Stimulated activated naive CD8-positive, alpha-beta T cell treated with anti-CD3 and anti-CD28 coated beads, Interleukin-15, amount 100 ng/mL, for 72 hours (primary cell): ENCODE measurements at places on chromosomes 1 and 21.

DNA sequence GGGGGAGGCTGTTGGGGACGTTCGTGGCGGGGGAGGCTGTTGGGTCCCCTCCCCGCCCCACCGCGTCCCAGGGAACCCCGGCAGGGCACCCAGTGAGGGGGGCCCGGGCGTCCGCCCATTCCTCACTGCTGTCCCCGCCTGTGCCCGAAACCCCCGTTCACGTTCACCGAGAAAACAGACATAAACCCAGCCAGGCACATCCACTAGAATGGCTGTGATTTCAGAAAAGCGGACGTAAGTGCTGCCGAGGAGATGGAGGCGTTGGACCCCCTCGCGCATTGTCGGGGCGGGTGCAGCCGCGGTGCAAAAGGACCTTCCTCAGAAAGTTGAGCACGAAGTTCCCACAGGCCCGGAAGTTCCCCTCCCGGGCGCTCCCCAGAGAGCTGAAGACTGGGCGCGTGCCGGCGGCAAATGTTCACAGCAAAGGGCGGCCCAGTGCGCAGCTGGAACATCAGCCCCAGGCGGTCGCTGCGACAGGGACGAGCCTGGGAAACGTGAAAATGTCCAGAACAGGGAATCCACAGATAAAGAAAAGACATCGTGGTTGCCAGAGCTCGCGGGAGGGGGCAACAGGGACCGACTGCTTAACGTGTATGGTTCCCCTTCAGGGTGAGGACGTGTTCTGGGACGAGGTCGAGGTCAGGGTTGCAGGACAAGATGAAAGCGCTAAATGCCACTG lies 18.5 kb upstream of the SAMD11 start:
- DNase-seq, result no peak

GRCh38 chr1:5640845-5641244 lies 351.4 kb downstream of the NPHP4 start:
- DNase-seq, result no peak

DNA sequence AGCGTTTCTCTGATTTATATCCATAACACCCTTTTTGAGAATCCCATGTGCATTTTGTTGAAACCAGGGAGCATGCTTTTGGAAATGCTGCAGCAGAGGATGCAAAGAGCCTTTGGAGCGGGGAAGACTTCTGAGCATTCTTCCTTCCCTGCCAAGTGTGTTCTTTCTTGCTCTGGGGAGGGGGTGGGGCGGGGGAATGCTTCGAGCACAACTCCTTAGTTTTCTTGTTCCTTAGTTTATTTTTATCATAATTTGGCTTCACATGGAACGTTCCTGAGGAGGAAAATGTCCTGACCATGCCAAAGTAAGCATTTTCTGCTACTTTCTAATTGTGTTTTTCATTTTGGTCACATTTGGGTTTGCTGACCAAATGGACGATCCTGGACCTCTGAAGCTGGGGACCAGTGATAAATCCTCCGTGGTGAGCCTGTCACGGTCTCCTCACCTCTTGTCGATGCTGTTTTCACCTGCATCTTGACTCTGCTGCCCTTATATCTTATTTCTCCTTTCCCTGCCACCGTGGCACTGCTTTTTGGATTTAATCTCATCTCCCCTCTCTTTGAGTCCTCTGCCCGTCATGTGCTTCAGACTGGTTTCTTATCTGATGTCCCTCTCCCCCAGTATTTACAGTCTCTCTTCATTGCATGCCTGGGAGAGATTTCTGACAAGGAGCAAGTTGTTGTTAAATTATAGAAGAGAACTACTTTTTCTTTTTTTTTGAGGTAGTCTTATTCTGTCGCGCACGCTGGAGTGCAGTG lies 2.4 kb downstream of the CTPS1 start:
- DNase-seq, result no peak

DNA sequence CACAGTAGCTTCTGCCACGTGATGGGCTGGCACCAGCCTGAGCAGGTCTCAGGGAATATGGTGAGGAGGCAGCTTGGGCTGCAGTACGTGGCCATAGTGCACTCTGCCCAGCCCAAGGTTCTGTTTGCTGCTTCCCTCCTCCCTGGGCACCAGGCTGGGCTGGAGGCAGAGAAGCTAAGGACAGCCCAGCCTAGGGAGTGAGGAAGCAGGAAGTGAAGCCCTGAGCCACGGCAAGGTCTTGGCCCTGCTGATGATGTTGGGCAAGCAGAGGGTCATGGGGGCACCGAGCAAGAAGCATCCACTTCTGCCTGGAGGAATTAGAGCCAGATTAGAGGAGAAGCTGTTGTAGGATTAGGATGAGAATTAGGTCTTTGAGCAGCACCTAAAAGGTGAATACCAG lies 326.7 kb upstream of the VAMP3 start:
- no peak for DNase-seq

DNA sequence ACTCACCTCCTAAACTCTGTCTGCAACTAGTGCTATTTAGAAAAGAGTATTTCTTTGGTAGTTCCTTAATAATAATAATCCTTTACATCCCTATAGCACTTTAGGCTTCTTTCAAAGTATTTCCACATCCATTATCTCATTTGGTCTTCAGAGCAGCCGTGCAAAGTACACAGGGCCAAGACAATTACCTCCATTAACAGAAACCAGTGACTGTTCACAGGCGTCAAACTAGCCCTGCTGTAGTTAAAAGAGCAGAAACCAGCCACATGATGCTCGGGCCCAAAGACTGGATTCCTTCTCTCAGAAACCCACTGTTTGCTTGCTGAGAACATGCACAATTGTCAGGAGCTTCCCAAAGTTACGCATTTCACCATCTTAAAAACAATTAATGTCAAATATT lies 396.0 kb upstream of the DAB1 start:
- no peak for DNase-seq

DNA sequence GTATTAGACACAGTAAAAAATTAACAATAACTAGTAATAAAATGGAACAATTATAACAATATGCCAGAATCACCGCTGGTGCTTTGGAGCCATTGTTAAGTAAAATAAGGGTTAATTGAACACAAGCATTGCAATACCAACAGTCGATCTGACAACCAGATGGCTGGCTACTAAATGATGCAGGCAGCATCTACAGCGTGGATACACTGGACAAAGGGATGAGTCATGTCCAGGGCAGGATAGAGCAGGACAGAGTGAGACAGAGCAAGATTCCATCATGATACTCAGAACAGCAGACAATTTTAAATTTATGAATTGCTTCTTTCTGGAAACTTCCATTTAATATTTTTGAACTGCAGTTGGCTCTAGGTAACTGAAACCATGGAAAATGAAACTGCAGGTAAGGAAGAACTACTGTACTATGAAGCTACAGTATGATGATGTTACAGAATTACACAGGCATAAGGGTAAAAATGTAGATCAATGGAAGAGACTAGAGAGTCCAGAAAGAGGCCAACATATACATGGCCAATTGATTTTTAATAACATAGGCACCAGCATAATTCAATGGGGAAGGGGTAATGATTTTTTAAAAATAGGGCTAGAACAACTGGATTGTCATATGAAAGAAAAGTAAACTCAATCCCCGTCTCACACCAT lies 168.7 kb downstream of the RRAGC start:
- no peak for DNase-seq

GRCh38 chr21:35984654-35985361 lies 75.5 kb downstream of the SETD4 start:
- DNase-seq, result no peak

GRCh38 chr1:5331101-5331500 lies 661.1 kb downstream of the NPHP4 start:
- no peak for DNase-seq

GRCh38 chr1:86137436-86137835 lies 19.1 kb downstream of the COL24A1 start:
- no peak for DNase-seq

DNA sequence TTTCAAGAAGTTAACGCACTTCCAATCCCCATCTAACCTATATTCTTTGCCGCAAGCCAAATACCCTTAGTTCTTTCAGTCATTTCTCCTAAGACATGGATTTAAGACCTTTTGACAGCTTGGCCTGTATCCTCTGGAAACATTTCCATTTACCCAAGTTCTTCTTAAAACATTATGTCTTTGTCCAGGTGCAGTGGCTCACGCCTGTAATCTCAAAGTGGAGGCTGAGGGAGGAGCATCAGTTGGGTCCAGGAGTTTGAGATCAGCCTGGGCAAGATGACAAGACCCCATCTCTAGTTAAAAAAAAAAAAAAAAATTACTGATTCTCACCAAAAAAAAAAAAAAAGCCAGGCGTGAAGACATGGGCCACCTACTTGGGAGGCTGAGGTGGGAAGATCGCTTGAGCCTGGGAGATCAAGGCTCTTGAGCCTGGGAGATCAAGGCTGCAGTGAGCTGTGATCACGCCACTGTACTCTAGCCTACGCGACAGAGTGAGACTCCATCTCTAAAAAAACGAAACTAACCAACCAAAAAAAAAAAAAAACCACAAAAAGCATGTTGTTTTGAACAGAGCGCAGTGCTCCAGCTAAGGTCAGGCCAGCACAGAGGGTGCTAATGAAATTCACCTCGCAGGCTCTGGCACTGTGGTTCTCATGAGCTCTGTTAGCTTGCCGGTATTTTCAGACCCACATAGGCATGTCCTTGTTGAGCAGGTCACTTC lies 36.0 kb downstream of the NUAK2 start:
- peak; percentile 57 for DNase-seq

GRCh38 chr1:159678939-159679338 lies 35.5 kb downstream of the CRP start:
- DNase-seq, result no peak

- DNase-seq, result no peak
These were observed 1.2 kb upstream of the MMEL1 start for GRCh38 chr1:2633936-2634491.

- DNase-seq, result no peak
These were observed 39.9 kb downstream of the GTF2B start for GRCh38 chr1:88851303-88852063.

DNA sequence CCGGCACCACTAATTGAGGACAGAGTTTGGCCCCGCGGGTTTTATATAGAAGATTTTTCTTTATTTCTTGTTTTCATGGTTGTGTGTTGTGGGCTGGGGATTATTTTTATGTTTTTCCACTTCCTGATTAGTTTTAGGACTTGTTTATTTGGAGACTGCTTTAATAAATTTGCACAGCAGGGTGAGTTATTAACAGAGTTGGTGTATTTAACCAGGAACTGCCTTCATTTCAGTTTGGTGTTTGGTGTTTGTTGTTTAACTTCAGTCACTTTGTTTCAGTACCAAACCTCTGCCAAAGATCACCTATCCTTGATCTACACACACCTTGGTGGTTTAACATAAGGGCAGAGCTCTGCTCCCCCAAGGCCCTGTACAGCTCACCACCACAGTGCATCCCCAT lies 103.5 kb upstream of the LMO4 start:
- DNase-seq, result no peak

- DNase-seq, result no peak
These were observed 1278.3 kb downstream of the AMY1C start for GRCh38 chr1:105027838-105028471.

DNA sequence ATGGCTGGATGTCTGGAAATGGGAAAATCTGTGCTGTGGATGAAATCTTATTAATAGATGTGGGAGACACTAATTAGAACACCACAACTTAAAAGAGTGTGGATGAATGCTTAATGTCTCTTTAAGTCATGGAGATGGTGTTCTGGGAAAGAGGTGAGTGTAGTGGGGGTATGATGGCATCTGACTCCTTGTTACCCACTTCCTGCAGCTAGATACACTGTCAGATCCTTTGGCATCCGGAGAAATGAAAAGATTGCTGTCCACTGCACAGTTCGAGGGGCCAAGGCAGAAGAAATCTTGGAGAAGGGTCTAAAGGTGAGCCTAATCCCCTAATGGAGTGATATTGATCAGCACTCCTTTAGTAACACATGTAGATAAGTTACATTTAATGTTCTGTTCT lies 2.0 kb downstream of the RPL11 start:
- DNase-seq, result no peak

- no peak for DNase-seq
These were observed 36.8 kb upstream of the ZNF648 start for GRCh38 chr1:182098301-182098700.

- no peak for DNase-seq
These were observed 13.5 kb upstream of the ADAMTSL4 start for GRCh38 chr1:150535511-150536287.

- DNase-seq, result no peak
These were observed 498.9 kb downstream of the TTLL7 start for GRCh38 chr1:83499998-83500397.

DNA sequence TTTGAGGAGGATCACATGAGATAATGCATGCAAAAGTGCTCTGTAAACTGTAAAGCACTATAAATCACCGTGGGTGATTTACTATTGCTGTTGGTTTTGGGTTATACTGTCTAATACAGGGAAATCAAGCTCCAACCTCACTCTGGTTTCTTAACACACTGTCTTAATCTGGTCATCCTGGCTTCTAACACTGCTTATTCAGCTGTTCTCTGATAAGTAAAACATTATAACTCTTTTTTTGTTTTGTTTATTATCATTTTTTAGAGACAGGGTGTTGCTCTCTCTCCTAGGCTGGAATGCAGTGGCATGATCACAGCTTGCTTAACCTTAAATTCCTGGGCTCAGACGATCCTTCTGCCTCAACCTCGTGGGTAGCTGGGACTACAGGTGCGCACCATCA lies 21.9 kb upstream of the LSM10 start:
- DNase-seq, result no peak

- DNase-seq, result no peak
These were observed 97.4 kb upstream of the ADGRL2 start for GRCh38 chr1:81703391-81703755.

DNA sequence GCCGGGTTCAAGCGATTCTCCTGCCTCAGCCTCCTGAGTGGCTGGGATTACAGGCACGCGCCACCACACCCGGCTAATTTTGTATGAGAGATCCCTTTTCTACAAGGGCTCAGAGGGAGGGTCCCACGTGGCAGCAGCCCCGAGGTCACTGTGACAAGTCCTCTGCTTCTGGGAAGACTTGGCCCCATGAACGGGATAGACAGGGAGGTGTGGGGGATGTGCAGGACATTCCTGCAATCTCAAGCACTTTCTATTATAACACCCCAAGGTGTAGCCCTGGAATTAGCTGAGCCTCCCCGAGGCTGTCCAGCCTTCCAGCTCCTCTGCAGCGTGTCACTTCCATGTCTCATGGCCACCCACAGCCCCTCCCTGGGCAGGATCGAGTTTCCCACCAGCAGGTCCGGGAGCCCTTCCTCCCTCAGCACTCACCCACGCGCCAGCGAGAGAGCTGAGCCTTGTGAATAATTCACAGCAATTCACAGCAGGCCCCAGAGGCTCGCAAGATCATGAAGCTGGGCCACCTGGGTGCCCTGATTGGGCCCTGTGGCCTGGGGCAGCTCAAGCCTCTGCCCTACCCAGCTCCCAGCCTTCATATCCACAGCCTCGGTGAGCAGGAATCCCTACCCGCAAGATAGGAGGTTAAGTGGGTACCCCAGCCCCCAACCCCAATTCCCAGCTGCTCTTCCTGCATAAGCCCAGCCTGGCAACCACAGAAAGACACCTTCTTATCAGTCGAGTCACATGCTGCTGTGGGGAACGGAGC lies 22.8 kb upstream of the RNU1-4 start:
- no peak for DNase-seq

- DNase-seq, result no peak
These were observed 486.4 kb downstream of the PLPP3 start for GRCh38 chr1:56092684-56093570.

- DNase-seq, result no peak
These were observed 10.4 kb downstream of the DLGAP3 start for GRCh38 chr1:34918977-34919561.

- DNase-seq, result no peak
These were observed 197.7 kb upstream of the DUSP10 start for GRCh38 chr1:221939607-221940006.
